ENCODE measurements at places on chromosomes 1 and 21.

- no peak for DNase-seq
Observed at GRCh38 chr1:95021805-95022643, 50.7 kb downstream of the ALG14 start.

GRCh38 chr1:201795066-201795465, 33.9 kb upstream of the IPO9 start:
- no peak for DNase-seq

DNA sequence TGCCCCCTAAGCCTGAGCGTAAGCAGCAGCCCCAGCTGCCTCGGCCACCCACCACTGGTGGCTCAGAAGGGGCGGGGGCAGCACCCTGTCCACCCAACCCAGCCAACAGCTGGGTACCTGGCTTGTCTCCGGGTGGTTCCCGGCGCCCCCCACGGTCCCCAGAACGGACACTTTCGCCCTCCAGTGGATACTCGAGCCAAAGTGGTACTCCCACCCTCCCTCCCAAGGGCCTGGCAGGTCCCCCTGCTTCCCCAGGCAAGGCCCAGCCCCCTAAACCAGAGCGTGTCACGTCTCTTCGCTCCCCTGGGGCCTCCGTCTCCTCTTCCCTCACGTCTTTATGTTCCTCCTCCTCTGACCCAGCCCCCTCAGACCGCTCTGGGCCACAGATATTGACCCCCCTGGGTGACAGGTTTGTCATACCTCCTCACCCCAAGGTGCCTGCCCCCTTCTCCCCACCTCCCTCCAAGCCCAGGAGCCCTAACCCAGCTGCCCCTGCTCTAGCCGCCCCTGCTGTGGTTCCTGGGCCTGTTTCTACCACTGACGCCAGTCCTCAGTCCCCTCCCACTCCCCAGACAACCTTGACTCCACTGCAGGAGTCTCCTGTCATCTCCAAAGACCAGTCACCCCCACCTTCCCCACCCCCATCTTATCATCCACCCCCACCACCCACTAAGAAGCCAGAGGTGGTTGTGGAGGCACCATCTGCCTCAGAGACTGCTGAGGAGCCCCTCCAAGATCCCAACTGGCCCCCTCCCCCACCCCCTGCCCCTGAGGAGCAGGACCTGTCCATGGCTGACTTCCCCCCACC, 46.2 kb downstream of the YARS1 start:
- DNase-seq = no peak

GRCh38 chr1:111793923-111794322, 38.2 kb downstream of the DDX20 start:
- no peak for DNase-seq

DNA sequence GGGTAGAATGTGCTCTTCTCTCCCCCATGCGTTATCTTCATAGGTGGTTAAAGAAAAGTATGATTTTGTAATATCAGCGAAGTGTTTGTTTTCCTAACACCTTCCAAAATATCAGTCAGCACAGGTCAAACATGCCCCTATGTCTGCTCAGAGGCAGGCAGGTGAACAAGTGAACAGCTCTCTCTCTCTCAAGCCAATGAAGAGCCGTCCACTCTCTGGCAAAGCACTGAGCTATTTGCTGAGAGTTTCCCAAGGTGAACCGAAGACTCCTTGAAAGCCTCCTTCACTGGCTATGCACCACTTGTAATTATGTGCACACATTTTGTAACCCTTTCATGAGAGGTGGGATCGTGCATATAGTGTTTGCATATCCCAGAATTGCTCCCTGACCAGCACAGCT, 47.7 kb downstream of the ST6GALNAC3 start:
- DNase-seq = no peak

DNA sequence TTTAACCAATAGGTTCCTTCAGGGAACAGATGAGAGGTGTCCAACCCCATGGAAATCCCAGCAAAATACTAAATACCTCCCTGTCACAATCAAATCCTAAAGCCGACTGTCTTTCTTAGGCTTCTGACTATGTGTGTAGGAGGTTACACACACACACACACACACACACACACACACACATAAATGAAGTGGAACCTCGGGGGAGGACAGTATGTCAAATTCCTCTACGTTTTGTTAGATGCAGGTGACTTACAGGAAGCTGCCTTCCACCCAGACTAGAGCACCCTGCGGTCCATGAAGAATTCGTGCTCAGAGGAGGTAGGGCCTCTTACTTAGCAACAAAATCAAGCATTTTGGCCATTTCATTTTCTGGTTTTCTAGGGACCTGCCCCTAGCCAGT, 16.4 kb downstream of the RSPH1 start:
- DNase-seq = no peak

DNA sequence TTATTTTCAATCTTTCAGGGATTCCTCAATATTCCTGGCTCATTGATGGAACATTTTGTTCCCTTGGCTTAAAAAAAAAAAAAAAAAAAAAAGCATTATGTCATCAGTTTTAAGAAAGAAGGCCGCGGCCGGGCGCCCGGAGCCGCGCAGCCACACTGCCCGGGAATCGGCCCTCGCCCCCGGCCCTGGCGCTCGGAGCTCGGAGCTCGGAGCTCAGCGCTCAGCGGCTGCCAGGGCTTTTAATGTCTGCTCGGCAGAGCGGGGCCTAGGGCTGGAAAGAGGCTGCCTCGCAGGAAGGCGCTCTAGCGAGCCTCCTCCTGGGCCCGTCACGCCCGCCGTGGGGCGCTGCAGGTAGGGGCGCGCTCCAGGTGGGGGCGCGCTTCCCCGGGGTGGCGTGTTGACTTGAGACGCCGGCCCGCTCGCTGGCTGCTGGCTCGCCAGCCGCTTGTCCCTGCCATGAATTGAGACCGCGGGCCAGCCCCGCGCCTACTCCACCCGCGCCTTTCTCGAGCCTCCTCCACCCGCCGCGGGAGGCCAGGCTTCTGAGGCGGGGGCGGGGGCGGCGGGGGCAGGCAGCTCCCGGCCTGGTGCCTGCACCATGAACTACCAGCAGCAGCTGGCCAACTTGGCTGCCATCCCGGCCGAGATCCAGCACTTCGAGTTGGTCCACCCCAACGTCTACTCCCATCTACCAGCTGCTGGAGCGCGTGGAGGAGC, 5.4 kb upstream of the TDRD5 start:
- DNase-seq = no peak

- DNase-seq = no peak
Observed at GRCh38 chr1:25805863-25806225, 5.9 kb downstream of the SELENON start.

GRCh38 chr1:115166531-115167091, 77.3 kb upstream of the TSPAN2 start:
- no peak for DNase-seq

- no peak for DNase-seq
Observed at GRCh38 chr1:203791498-203791897, 3.9 kb upstream of the ZBED6 start.

- DNase-seq = peak; percentile 47
Observed at GRCh38 chr1:181482521-181483284, 614 bp upstream of the CACNA1E start.

GRCh38 chr1:1390675-1391074, 8.5 kb downstream of the CCNL2 start:
- no peak for DNase-seq

- DNase-seq = no peak
Observed at GRCh38 chr1:198359024-198359653, 181.3 kb downstream of the ATP6V1G3 start.

DNA sequence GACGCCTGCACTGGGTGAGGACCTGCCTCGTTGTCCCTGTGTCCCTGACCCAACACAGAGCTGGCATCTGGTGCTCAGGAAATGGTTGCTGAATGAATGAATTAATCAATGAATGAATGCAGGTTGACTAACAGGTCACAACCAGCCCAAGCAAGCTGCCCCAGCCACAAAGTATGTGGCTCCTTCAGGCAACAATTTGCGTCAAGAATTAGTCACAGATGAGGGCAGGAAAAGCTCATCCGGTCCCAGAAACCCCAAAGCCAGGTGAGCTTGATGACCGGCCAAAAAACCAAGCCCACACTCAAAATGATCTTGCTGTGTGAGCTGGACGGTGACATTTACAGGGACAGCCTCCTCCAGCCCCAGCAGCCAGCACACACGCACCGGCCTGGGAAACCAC, 40.6 kb upstream of the GPR153 start:
- no peak for DNase-seq

DNA sequence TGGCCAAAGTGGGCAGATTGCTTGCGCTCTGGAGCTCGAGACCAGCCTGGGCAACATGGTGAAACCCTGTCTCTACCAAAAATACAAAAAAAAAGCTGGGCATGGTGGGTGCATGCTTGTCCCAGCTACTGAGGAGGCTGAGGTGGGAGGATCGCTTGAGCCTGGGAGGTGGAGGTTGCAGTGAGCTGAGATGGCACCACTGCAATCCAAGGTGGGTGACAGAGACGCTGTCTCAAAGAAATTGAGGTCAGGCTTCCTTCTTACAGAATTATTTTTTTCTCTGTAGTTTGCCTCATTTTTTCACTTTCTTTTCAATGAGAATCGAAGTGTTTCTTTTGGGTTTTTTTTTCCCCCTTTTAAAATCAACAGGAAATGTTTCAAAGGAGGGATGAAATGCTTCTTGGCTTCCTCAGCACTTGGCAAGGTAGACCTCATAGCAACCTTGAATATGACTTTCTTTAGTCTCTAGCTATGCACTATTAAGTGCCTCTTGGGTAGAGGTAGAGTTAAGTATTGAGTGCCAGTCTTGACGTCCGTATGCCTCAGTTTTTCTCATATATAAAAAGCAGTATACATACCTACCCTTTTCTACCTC, 40.3 kb downstream of the MDM4 start:
- no peak for DNase-seq

DNA sequence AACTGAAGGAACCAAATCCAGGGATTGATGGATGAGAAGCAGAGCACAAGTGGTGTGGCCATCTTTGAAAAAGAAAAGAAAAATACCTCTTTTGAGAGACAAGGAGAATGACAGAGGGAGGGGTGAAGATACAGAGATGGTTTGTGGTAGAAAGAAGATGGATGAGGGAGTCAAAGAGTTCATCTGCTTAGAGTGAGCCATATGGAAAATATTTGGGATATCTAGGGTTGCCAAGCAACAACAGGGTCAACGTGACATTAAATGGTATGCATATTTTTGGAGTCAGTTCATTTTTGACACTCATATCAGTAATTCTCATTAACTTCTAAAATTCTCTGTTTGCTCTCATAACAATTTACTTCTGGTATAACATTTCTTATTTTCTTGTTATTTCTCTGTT, 50.7 kb downstream of the MACF1 start:
- no peak for DNase-seq

DNA sequence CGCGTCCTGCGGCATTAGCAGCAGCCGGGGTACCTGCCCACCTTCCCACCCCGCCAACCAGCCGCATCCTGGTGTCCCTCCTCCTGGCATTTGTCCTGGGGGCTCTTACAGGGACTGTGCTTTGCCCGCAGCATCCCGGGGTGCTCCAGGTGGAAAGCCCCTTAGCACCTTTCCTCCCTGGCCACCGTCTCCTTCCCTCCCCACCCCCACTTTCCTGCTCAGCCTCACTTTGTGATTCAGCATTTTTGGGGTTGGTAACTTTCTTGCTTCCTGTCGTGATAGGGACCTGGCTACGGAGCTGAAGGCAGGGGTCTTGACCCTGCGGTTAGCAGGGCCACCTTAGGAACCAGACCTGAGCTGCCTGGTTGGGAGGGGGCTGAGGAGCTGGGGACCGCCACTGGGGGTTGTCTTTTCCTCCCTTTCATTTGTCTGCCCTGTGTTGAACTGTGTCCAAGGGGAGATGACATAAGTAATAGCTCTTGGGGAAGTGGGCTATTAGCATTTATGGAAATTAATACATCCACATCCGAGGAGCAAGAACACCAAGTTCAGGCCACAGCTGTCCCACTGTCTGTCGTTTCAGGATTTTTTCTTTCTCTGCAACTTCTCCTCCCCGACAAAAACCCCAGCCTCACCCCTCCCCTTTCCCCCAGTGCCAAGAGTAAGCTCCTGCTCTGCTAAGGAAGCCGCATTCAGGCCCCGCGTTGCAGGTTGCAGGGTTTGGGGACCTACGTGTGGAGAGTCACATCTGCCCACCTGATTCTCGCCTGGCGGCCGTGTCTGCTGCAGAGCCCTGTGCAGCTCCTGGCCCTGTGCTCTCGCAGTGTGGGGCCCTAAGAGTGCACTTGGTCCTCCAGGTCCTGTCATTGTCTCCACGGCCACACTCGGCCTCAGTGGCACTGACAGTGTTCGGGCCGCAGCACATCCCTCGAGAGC, 1.6 kb upstream of the NPHP4 start:
- no peak for DNase-seq

DNA sequence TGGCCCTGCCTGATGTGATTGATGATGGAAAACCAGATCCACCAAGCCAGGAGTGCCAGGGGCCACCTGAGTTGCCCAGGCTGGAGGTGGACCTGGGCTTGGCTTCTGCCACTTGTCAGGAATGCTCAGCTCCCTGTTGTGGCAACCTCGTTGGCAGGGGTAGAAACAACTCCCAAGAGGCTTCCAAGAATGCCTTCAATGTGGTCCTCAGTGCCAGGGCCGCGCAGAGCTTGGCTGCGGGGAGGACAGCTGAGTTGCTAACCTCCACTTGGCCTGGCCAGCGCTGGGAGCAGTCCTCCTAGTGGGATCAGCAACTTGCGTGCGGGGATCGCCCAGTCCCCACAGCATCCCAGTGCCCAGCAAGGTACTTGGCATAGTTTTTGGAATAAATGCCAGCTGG, 9.0 kb downstream of the MYOM3 start:
- no peak for DNase-seq

DNA sequence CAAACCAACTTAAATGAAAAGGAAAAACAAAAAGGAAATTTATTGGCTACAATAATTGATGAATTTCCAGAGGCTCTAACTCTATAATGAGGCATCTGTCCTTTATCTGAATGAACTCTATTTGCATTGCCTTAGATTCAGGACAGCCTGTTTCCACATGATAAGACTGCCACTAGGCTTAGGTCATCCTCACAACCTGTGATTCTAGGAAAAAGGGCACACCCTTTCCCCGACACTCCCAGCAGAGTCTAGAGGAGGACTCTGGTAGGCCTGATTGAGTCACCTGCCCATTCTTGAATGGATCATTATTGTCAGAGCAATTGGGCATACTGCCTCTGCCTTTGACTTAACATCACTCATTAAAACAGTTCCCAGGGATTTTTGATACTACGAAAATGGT, 262.8 kb downstream of the TPR start:
- no peak for DNase-seq

- no peak for DNase-seq
Observed at GRCh38 chr1:216606047-216606637, 117.1 kb downstream of the ESRRG start.

GRCh38 chr1:201578008-201578888, 39.3 kb downstream of the NAV1 start:
- no peak for DNase-seq

GRCh38 chr1:218679391-218679790, 334.3 kb downstream of the TGFB2 start:
- DNase-seq = no peak

DNA sequence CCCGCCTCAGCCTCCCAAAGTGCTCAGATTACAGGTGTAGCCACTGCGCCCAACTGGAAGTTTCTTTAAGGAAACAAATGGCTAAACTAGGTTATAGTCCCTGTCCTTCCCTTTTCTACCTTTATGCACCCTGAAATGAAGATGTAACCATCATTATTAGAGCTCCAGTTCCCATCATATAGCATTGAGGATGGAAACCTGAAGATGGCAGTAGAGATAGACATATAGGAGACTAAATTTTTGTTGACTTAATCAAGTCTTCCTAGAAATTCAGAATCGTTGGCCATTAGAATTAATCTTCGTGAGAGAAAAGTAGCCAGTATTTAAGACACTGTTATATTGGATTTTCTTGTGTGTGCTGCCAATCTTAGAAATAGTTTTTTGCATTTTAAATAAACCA, 1016.3 kb upstream of the NCAM2 start:
- no peak for DNase-seq
